Fibroblast of pulmonary artery (primary cell): ENCODE measurements at places on chromosomes 16 and 17.

- no peak for DNase-seq
Observed at GRCh38 chr17:79955691-79956440, 79.8 kb downstream of the TBC1D16 start.

- DNase-seq = no peak
Observed at GRCh38 chr16:26070302-26071100, 378.7 kb downstream of the HS3ST4 start.

DNA sequence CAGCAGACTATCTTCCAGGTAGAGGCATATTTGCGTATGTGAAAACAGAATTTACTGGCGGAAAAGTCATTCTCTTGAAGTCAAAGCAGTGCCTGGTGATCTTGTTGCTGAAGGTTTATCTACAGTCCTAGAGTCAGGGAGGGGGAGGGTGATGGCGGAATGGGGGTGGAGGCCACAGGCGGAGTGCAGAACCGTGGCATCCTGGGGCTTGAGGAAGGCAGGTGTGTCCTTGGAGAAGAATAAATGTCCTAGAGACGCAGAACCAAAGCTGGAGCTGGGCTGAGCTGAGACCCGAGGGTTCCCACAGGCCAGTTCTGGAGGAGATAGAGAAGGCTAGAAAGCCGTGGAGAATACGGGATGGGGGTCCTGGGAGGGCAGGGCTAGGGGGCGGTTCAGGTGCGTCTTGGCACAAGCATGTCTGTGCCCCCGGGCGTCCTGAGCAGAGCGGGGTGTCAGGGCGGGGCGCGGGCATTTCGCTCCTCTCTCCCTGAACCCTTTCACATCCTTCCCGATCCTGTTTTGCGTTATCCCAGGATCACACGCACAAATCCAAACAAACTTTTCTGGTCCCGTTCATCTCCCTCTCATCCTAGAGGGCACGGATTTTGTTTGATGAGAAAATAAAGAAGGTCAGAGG lies 76.9 kb upstream of the CREBBP start:
- no peak for DNase-seq

DNA sequence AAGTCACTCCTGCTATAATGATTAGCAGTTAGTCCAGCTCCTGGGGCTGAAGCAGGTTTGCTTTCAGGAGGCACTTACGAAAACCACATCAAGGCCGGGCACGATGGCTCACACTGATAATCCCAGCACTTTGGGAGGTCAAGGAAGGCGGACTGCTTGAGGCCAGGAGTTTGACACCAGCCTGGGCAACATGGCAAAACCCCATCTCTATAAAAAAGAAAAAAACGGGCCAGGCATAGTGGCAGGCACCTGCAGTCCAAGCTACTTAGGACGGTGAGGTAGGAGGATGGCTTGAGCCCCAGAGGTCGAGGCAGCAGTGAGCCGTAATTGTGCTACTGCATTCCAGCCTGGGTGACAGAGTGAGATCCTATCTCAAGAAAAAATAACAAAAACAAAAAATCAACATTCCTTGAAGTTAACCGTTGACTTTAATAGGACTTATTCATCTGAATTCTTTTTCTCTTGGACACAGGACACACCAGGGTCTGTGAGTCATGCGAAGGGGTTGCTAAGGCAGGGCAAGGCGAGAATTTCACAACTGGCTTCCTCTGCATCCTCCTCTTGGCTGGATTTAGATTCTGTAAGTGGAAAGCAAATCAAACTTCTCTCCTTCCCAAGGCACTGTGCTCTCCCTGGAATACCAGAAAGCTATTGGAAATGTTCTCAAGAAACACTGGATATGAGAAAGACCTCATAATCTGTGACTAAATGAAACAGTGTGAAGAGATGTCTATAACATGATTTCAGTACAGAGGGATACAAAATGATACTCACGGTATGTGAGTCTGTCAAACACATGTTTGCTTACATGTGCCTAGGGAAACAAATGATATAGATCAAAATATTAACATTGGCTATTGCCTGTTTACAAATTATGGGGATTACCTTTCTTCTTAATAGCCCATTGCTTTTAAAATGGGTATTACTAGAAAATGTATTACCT lies 99.5 kb downstream of the SYCE1L start:
- peak; percentile 97 for DNase-seq

DNA sequence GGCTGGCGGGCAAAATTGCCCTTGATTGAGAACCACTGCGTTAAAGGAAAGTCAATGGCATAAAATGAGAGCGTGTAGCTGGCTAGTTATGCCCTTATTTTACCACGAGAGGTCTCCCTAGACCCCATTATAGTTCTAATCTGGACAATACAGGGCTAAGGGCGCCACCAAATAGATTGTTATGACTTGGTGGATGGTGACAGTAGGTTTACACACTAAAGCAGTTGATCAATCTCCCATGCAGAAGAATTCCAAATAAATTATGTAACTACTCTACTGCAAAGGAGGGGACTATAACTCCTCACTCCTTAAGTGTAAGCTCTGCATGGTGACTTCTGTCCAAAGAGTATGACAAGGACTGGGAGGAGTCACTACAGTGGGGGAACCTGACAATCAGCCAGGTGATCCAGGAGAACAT lies 20.4 kb upstream of the YPEL2 start:
- peak; percentile 73 for DNase-seq

DNA sequence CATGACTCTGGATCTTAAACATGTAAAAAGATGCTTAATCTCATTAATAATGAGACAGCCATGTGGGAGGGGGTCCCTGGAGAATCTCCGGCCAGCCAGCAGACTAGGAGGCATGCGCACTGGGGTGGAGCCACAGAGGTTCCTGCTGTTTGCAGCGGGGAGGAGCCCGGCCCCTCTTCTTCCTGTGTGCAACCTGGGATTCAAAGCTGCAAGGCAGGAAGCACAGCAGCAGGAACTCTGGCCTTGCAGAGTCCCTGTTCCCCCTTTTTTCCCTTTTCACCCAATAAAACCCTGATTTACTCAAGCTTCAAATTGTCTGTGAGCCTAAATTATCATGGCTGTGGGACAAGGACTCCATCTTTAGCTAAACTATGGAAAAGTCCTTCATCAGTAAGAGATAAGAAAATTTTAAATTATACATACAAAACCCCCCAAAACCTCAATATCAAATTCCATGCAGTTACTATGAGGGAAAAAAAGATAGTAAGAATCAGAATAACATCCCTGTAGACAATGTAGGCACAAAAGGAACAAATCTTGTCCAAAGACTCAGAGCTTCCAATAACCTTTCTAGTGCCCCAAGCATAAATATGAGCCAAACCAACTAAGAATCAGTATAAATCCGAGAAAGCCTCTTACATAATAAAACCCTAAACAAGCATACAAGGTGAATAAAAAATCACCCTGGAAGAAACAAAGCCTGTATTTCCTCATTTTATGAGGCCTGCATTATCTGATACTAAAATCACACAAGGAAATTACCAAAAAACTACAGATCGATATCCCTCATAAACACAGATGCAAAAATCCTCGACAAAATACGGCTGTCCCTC lies 12.1 kb downstream of the CFDP1 start:
- peak; percentile 76 for DNase-seq

DNA sequence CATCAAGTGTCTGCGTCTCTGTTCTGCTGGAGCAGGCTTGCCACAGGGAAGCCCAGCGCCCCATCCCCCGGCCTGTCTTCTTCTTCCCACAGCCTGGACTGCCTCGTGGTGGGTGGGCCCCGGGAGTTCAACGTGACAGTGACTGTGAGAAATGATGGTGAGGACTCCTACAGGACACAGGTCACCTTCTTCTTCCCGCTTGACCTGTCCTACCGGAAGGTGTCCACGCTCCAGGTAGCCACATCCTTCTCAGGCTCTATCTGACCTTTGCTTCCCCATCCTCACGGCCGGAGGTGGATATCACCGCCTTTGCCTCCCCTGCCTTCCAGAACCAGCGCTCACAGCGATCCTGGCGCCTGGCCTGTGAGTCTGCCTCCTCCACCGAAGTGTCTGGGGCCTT lies 29.8 kb upstream of the ITGAX start:
- DNase-seq = no peak

- DNase-seq = no peak
Observed at GRCh38 chr16:1152123-1152638, 725 bp upstream of the CACNA1H start.

DNA sequence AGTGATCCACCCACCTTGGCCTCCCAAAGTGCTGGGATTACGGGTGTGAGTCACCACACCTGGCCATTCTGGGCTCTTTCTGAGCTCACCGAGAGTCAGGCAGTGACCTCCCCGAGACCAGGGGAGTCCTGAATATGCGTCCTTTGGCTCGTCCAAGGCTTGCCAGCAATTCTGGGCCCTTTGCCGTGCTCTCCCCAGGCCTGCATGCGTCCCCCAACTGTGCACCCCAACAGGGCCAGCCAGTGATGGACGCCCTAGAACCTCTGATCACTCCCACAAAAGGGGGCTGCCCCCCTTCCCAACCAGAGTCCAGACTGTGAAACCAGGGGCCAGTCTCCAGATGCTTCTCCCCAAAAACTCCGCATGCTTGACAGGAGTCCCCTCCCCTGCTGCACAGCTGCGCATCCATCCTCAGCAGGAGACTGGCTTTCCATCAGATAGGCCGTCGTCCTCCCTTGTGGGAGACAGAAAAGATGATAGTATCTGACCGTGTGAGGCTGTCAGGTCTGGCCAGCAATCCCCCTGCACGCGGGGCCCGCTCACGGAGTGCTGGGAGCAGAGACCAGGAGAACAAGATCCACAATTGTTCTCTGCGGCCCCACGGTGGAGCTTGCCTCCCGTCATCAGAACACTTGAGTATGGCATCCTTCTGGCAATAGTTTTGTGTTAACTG lies 15.5 kb downstream of the HS3ST6 start:
- DNase-seq = no peak
